Activated B cell treated with CpG ODN at 0.5 μM for 24 hours (primary cell): ENCODE measurements at places on chromosomes 3 and 15. TPM values are rescaled to one million over a fixed set of nuclear protein-coding genes. Genes with fewer than 3 reads are reported as not detected.

The FRMD5 gene
- total RNA-seq = 0.53 TPM in 1 of 2 replicates, not detected in the other

The PRICKLE2 gene
- total RNA-seq = 0.33 and 1.2 TPM in 2 replicates

The SOX14 gene
- total RNA-seq = not detected in 2 replicates

DNA sequence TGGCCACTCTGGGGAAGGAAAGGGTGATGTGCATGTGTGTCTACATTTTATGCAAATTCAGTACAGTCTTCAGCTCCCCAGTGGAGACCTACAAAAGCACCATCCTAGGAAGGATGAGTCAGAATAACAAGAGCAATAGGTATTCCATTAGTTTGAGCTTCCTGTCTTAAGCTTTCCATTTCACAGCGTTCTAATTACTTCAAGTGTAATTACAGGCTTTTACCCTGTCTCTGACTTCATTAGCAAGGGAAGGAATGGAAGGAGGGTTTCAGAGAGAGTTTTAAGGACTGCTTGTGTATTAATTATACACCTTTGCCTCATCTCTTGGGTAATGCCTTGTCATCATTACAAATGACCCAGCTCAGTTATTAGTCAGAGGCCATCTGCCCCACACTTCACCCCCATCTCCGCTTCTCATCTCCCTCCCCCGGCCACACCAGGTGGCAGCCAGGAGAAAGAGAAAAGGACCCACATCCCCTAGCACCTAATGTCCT, 202.8 kb upstream of the MRPL3 start:
- H3K27me3 ChIP-seq = peaks cover 5% of the 10 kb centered on the region
- no peak for DNase-seq
- no peaks in the 10 kb centered on the region for H3K36me3 ChIP-seq

DNA sequence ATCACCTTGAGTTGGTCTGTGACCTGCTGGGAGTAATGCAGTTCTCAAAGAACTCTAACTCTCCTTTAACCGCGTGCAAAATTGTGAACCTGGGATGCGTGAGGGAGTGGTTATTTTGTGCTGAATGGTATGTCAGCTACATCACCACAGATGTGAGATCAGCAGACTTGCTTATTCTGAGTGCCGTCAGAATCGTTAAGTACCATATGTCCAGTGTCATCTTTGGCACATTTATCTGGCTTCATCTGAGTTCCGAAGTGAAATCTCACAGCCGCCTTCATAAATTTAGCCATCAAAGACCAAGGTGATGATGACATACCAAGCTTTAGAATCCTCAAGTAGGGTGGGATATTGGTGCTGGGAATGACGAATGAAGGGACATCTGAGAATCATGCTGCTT, 347.2 kb upstream of the TPRG1 start:
- no peaks in the 10 kb centered on the region for H3K27me3 ChIP-seq
- no peak overlapping the region for H3K4me3 ChIP-seq
- H3K27ac ChIP-seq = no peak overlapping the region
- no peaks in the 10 kb centered on the region for H3K4me1 ChIP-seq
- no peaks in the 10 kb centered on the region for H3K36me3 ChIP-seq
- no peak for DNase-seq
